Fibroblast of the aortic adventitia (primary cell): ENCODE measurements at places on chromosomes 1 and 21. TPM values are rescaled to one million over a fixed set of nuclear protein-coding genes. Genes with fewer than 3 reads are reported as not detected.

- DNase-seq = no peak
Measured at GRCh38 chr1:240613356-240614142, 1.6 kb upstream of the GREM2 start.

- DNase-seq = no peak
Measured at GRCh38 chr21:29121759-29122158, 8.7 kb upstream of the MAP3K7CL start.

GRCh38 chr1:3459051-3459908, 4.8 kb downstream of the ARHGEF16 start:
- no peak for DNase-seq

DNA sequence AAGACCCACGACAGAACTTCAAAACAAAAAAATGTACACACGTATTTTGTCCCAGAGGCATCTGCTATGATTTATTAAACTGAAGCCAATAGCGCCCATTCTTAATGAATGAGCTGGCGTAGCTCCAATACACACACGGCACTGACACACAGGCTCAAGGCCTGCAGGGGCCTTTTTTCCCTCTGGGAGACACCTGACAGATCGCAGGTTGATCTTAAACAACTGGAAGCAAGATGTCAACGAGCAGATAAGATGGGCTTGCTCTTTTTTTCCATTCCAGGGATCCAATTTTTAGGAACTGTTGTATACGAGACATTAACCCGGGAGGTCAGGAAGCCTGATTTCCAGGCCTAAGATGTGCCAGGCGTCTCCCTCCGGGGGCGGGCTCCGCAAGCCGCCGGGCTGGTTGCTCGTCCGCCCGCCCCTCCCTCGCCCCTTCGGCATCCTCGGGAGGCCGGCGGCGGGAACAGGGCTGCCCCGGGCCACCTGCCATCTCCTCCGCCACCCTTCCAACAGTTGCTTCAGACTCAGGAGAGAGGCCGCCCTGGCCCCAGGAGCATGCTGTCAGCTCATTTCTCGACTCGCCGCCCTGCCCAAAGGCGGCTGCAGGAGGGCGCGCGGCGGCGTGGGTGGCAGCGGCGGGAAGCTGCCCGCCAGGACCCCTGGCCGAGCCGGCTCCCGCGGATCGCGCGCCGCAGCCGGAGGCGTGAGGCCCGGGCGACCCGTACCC, 735 bp downstream of the TTC13 start:
- peak; percentile 16 for DNase-seq

AVPR1B gene
- total RNA-seq = not detected in 2 replicates

- DNase-seq = peak; percentile 46
Measured at GRCh38 chr1:204507317-204508105, 8.7 kb upstream of the MDM4 start.

GRCh38 chr1:48846441-48846840, 69.8 kb upstream of the BEND5 start:
- no peak for DNase-seq

SIM2 gene
- 0.18 TPM in 1 of 2 replicates, not detected in the other for total RNA-seq

DNA sequence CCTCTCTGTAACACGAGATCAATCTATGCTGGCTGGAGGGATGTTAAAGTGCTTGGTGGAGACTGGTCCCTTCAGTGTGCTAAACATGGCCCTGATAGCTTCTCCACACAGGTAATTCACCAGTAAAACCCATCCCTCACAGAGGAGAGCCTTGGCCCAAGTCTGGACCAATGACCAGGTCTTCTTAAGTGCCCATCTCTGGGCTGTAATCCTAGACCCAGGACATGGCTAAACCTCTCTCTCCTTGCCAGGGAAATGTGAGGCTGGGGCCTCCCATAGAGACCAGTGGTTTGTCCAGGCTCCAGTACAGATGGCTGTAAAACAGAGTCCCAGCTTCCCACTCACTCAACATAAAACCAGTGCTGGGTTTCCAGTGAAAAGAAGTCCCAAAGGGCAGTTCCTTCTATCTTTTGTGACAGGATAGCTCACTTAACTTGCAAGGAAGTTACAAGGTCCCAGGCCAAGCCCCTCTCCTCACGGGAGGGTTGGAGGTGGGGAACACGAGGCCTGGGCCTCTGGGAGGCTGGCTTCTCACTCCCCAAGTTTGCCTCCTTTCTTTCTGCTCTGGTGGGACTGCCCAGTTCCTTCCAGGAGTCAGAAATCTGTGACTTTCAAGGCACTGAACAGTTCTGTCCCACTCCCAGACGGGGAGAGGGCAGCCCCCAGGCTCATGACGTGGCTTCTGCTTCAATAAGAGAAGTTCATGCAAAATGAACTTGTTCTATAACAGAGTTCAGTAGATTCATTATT, 2.2 kb upstream of the KIF17 start:
- no peak for DNase-seq

MYOG gene
- total RNA-seq = not detected in 2 replicates

CA6 gene
- not detected in 2 replicates for total RNA-seq

NBPF10 gene
- 1.1 and 3.7 TPM in 2 replicates for total RNA-seq

GRCh38 chr1:17610085-17610484, 70.6 kb downstream of the ARHGEF10L start:
- DNase-seq = no peak

NMNAT1 gene
- 9.7 and 10.6 TPM in 2 replicates for total RNA-seq

OR2AK2 gene
- total RNA-seq = not detected in 2 replicates

LCE1E gene
- not detected in 2 replicates for total RNA-seq

GRCh38 chr1:220852408-220852807, 26.8 kb upstream of the HLX start:
- DNase-seq = no peak

- DNase-seq = peak; percentile 88
Measured at GRCh38 chr1:26705788-26706311, 10.0 kb downstream of the ARID1A start.

ARHGEF11 gene
- total RNA-seq = 32.2 and 53.2 TPM in 2 replicates

DNA sequence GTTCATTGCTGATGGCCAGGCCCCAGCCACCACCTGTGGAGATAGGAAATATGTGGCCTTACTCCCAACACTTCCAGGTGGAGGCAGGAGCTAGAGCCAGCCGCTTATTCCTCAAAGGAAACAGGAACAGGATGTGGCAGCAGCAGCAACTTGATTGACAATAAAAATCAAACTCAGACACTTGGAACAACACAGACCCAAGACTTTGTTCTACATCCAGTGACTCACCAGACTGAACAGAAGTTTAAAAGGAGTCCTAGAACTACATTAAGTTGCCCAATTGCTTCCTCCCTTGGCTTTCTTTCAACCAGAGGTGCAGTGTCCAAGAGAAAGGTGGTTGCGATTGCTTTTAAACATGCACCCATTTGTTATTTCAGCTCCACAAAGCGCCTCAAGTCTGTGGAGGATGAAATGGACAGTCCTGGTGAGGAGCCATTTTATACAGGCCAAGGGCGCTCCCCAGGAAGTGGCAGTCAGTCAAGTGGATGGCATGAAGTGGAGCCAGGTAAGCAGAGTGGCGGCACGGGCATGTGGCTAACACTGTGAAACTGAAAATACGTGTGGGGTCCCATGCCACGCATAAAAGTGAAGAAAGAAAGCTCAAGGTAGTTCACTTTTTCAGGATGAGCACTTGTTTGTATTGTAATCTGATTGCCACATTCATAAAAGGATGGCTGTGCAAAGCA, 276.6 kb downstream of the NFIA start:
- DNase-seq = no peak

SLC30A2 gene
- total RNA-seq = not detected in 2 replicates

PIGR gene
- not detected in 2 replicates for total RNA-seq

DNA sequence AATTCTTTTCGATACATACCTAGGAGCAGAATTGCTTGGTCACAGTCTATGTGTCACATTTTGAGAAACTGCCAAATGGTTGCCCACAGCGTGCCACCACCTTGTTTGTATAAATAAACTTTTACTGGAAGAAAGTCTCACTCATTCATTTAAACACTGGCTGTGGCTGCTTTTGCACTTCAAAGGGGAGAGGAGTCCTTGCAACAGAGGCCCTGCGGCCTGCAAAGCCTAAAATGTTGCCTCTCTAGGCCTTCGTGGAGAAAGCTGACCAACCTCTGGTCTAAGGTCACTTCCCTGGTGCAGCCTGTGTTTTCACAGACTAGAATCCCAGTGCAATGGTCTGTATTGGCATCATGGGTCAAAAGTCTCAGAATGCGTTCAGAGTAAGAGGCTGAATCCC, 8.3 kb downstream of the RIPK4 start:
- no peak for DNase-seq

- DNase-seq = no peak
Measured at GRCh38 chr1:48018799-48019198, 21.6 kb upstream of the TRABD2B start.

CFHR2 gene
- not detected in 2 replicates for total RNA-seq

DNA sequence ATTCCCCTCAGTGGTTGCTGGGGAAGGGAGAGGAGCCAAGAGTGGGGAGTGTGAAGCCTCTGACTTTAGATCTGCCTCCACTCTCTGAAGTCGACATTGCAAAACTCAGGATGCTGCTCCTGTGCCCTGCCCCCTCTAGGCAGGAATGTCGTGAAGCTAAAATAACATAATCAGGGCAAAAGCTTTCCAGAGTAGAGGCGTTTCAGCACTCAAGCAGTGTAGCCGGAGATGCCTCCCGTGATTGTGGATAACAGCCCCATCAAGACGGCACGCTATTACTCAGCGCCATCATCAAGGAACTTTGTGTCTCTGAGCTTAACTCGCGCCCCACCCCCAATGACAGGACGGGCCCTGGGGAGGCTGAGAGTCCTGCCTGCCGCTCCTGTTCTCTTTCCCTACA, 60.0 kb downstream of the FBXO2 start:
- peak; percentile 26 for DNase-seq

PGLYRP3 gene
- total RNA-seq = not detected in 2 replicates

- DNase-seq = peak; percentile 86
Measured at GRCh38 chr1:165828669-165829329, 1.4 kb downstream of the UCK2 start.

DNA sequence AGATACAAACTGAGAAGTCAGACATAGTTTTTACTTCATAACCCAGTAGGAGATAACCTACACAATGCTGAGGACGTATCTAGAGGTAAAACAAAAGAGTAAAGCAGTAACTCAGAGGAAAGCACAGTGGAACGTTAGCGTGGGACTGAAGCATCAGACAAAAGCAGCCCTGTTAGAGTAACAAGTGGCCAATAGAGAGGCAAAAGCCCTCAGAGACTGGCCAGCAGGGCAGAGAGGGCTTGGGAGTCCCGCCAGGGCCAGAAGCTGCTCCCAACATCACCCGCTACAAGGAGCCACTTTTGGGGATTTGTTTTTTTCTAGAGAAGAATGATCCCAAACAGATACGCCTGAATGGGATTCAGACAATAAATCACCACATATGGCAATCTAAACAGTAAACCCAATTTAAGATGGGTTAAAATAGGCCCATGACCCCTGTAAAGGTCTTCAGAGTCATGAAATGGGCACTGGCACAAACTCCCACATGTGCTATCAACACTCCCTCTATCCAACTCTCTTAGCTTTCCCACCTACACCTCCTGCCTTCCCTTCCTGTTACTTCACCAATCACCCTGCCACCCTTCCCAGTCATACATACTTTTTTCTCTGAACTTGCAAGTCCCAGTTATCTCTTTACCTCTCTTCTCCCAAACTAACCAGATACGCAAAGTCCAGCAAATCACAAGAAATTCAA, 17.2 kb downstream of the TADA1 start:
- DNase-seq = no peak

GRCh38 chr1:19479351-19480120, 5.8 kb downstream of the CAPZB start:
- no peak for DNase-seq

- DNase-seq = no peak
Measured at GRCh38 chr1:58065520-58065919, 481.0 kb downstream of the OMA1 start.

PTGFRN gene
- 39.8 and 67.5 TPM in 2 replicates for total RNA-seq

TRAF3IP3 gene
- total RNA-seq = 0.65 TPM in 1 of 2 replicates, not detected in the other

- no peak for DNase-seq
Measured at GRCh38 chr1:76035053-76035452, 39.5 kb upstream of the ST6GALNAC3 start.

- no peak for DNase-seq
Measured at GRCh38 chr1:222555992-222556615, 8.2 kb upstream of the HHIPL2 start.

GRCh38 chr1:229507502-229507901, 639 bp downstream of the NUP133 start:
- no peak for DNase-seq

GRCh38 chr1:175433532-175434282, 241.1 kb upstream of the KIAA0040 start:
- no peak for DNase-seq

CBR3 gene
- total RNA-seq = 27.9 and 29.4 TPM in 2 replicates

GPR25 gene
- not detected in 2 replicates for total RNA-seq

DNAJC6 gene
- total RNA-seq = 0.49 and 0.72 TPM in 2 replicates

DNA sequence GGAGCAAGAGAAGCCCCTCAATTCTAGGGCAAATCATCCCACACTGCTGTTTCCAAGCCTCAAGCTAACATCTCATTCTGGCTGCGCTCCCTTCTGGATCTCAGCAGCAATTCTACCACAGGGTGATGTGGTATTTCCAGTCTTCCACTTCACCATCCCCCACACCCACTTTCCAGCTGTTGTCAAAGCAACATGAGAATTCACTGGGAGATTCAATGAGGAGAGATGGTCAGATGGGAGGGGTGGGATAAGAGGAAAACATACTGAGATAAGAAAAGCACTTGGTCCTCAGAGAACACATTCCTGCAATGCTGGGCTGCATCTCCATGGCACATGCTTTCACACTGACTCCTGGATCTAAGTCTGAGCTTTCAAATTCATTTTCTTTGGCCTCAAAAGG, 47.3 kb upstream of the LRRC52 start:
- DNase-seq = no peak

DNA sequence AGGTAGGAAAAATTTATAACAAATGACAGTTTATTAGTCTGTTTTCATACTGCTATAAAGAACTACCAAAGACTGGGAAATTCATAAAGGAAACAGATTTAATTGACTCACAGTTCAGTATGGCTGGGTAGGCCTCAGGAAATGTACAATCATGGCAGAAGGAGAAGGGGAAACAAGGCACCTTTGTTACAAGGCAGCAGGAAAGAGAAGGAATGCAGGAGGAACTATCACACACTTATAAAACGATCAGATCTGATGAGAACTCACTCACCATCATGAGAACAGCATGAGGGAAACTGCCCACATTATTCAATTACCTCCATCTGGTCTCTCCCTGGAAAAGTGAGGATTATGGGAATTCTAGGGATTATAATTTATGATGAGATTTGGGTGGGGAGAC, 61.3 kb downstream of the ASB17 start:
- DNase-seq = no peak

GRCh38 chr1:174912264-174912663, 87.5 kb upstream of the CACYBP start:
- no peak for DNase-seq

GRCh38 chr1:98203466-98203865, 282.6 kb upstream of the DPYD start:
- DNase-seq = no peak

DNA sequence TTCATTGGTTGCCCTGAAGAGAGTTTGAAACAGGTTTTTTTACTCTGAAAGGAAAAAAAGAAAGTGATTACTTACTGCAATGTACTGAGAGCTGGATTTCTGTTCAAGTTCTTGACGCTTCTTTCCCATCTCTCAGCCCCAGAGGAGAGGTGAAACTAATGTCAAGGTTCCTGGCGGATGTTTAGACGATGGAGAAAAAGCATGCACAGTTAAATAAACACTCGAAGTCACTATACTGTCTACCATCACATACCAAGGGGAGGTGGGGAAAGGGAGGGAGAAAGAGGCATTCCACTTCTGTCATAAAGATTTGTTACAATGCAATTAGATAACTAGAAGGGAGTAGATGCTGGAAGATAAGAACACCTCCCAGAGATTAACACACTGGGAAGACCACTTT, 177.0 kb upstream of the TNR start:
- no peak for DNase-seq
